ENCODE measurements at places on chromosomes 6 and 20.
A peak's percentile ranks its signal among the peaks of the same experiment; 100 is the strongest.

GRCh38 chr6:13367396-13367795 is 39.1 kb upstream of the TBC1D7 start:
- DNase-seq = no peak

GRCh38 chr6:28695715-28696114 is 170.0 kb downstream of the GPX5 start:
- DNase-seq = no peak

- DNase-seq = no peak
These were observed 129.1 kb downstream of the SASH1 start for GRCh38 chr6:148471624-148472159.

- DNase-seq = no peak
These were observed 13.9 kb downstream of the SRC start for GRCh38 chr20:37359836-37360235.

DNA sequence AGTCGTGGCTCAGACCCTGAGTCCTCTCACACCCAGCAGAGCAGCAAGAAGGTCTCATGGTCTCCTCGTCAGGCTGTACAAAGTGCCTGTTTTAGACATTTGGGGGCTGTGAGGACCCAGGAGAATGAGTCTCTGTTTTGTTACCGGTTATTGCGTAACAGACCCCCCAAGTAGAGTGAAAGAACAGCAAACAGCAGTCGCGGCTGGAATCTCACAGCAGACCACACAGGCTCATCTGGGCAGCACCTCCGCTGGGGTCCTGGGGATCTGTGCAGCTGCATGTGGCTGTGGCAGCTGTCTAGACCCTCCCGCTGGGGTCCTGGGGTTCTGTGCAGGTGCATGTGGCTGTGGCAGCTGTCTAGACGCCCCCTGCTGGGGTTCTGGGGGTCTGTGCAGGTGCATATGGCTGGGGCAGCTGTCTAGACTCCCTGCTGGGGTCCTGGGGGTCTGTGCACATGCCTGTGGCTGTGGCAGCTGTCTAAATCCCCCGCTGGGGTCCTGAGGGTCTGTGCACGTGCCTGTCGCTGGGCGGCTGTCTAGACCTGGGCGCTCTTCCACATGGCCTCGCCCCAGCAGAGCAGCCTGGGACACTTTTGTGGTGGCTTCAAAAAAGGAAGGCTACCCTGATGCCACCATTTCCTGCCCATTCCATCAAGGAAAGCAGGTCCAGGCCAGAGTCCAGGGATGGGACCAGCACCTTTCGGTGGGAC is 24.7 kb downstream of the ENTPD6 start:
- DNase-seq = no peak

GRCh38 chr20:29742699-29743100 is 1514.8 kb upstream of the DEFB115 start:
- no peak for DNase-seq

DNA sequence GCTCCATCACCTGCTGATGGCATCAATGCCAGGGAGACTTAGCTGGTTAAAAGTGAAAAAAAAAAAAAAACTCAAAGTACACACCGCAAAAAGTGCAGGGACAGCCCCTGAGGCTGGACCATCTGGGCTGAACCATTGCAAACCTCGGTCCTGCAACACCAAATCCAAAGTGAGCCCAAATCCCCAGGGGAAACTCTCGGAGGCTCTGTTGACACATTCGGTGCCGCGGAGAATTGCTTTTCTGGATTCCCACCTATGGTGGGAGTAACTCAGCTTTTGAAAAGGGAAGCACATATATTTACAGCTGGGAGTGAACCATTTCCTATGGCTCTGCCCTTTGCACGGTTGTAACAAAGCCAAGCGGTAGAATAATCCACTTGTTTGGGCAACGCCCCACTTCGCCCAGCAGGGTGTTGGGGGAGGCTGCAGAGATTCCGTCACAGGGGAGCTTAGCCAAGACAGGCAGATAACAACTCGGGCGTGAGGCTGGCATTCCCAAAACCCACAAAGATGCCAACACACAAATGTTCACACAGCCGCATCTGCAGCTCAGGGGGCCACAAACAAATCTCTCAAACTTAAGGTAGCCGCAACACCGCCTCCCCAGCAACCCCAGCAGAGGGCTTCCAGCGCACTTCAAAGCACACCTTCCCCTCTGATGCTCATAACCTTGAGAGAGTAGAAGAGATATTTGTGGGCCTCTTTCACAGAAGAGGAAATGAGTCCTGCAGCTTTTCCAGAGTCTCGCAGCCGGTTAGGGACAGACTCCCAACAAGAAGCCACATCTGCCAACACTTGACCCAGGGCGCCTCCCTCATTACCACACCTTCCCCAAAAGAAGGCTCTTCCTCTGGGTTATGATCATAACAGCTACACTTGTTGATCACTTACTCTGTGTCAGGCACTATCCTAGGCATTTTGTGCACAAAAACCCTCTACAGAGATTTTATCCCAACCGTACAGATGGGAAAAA is 11.4 kb downstream of the ZC3H12D start:
- DNase-seq = no peak

DNA sequence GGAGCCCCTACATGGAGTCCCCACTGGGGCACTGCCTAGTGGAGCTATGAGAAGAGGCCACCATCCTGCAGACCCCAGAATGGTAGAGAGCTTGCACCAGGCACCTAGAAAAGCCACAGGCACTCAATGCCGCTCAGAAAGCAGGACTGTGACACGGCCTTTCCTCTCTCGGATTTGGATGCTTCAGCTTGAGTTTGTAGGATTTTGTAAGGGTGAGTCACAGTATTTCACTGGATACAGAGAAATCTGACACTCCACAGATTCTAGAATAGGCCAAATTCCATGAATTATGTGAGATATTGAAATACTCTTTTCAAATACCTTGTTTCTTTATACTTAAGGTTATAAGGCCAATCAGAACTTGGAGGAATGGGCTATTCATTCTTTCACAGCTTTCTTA is 424.5 kb downstream of the HTR1B start:
- no peak for DNase-seq

DNA sequence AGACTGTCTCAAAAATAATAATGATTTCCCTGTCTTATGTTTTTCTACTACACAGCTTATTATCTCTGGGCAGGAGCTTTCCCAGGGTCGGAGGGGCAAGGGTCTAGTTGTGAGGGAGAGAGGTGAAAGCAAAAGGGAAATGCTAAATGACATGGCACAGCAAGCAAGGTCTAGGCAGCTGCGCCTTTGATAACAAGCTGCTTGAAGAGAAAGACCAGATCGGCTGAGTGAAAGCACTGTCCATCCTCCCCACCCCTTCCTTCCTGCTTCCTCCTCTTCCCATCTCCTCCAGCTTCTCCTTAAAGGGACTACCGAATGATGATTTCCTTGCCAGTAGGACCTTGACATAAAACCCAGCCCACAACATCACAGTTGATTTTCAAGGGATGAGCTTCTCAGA is 158.1 kb upstream of the AKAP12 start:
- no peak for DNase-seq

DNA sequence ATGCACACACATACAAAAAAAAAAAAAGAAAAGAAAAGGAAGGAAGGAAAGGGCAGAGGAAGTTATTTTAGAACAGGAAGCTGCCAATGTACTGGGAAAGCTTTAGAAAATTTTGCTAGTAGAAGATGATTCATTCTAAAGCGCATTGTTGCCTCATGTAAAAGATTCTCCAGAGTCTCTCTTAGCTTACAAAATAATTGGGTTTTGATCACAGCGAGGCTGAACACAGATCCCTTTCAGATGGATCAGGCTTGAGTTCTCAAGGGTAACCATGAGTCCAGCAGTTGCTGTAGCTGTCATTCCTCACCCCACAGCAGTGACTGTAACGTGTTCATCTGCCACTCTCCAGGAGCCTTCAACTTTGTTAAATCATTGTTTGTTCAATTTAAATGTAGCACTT is 81.9 kb downstream of the PHACTR2 start:
- DNase-seq = no peak

GRCh38 chr6:106520711-106521401 is 108.4 kb downstream of the RTN4IP1 start:
- DNase-seq = peak; percentile 93

- DNase-seq = no peak
These were observed 1.2 kb downstream of the LAMA5 start for GRCh38 chr20:62365814-62366369.

DNA sequence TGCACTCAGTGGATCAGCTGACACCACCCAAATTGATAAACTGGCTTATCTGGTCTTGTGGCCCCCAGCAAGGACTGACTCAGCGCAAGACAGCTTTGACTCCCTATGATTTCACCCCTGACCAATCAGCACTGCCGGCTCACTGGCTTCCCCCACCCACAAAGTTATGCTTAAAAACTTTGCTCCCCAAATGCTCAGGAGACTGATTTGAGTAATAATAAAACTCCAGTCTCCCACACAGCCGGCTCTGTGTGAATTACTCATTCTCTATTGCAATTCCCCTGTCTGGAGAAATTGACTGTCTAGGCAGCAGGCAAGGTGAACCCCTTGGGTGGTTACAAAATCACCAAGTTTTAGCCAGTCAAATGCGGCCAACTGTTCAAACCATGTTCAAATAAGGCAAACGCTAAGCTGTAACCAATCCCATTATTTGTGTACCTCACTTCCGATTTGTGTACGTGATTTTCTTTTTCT is 32.5 kb downstream of the SLC22A2 start:
- DNase-seq = peak; percentile 27

- DNase-seq = peak; percentile 19
These were observed 36.3 kb downstream of the RNF146 start for GRCh38 chr6:127302728-127303660.

DNA sequence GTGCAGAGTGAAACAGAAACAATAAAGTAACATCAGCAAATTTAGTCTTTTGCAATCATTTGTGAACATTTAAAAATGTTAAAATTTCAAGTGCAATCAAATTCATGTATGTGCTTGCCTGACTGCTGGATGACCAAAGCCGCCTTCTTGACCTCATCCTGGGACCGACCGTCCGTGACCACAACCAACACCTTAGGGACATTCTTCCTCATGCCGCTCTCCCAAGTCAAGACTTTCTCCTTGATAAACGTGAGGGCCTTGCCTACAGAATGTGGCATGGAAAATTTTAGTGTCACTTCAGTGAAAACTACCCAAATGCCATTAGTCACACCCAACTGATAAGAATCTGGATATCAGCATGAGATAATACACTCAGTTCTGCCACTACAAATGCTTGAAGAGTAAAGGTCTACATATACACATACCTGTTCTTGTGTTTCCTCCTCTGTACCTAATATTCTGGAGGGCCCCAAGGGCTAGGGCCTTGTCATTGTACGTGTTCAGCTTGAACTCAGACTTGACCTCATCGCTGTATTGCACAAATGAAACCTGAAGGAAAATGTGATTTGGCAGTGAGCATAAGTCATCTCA is 86.8 kb downstream of the COL12A1 start:
- DNase-seq = no peak

- DNase-seq = no peak
These were observed 127.9 kb upstream of the AGPAT4 start for GRCh38 chr6:161401587-161402309.

GRCh38 chr6:5684320-5685053 is 322.2 kb downstream of the NRN1 start:
- DNase-seq = no peak

GRCh38 chr20:41222703-41223102 is 85.4 kb downstream of the PLCG1 start:
- DNase-seq = no peak

- peak; percentile 16 for DNase-seq
These were observed 52.7 kb downstream of the LYRM4 start for GRCh38 chr6:5208057-5208456.

- no peak for DNase-seq
These were observed 11.4 kb downstream of the HECA start for GRCh38 chr6:139146317-139146726.

DNA sequence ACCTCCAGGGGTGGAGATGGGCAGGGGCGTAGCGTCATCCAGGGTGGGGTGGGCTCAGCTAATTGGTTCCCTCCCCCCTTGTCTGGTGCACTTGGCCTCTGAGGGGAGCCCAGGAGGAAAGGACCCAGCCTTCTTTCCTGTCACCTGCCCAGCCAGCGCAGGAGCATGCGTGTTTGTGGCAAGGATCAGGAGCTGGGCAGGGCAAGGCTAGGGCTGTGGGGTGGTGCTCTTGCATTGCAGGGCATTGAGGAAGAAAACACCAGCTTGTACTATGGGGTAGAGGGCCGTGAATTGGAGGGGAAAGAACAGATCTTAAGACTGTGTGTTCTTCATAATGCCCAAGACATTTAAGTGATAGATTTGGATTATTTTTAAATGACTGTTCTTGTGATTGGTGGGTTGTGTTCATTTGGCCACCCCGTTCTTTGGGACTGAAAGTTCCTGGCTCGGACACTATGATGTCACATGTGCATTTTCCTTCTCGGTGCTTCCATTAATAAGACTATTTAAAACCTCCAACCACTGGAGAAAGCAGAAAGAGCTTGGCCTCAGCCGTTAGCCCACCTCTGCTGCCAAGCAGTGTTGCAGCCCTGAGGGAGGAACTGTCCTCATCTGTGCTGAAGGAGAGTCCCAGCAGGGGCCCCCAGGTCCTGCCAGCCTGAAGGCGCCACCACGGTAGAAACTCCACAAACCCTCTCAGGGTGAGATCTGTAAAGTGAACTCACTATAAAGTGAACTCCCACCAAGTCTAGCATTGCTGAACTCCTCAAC is 136.2 kb upstream of the INSM1 start:
- DNase-seq = no peak

GRCh38 chr20:57711311-57711712 is 1.5 kb upstream of the PMEPA1 start:
- DNase-seq = no peak

- peak; percentile 36 for DNase-seq
These were observed 48.9 kb downstream of the NOL4L start for GRCh38 chr20:32535953-32536823.

- DNase-seq = no peak
These were observed 1.3 kb downstream of the PI16 start for GRCh38 chr6:36955671-36956445.

DNA sequence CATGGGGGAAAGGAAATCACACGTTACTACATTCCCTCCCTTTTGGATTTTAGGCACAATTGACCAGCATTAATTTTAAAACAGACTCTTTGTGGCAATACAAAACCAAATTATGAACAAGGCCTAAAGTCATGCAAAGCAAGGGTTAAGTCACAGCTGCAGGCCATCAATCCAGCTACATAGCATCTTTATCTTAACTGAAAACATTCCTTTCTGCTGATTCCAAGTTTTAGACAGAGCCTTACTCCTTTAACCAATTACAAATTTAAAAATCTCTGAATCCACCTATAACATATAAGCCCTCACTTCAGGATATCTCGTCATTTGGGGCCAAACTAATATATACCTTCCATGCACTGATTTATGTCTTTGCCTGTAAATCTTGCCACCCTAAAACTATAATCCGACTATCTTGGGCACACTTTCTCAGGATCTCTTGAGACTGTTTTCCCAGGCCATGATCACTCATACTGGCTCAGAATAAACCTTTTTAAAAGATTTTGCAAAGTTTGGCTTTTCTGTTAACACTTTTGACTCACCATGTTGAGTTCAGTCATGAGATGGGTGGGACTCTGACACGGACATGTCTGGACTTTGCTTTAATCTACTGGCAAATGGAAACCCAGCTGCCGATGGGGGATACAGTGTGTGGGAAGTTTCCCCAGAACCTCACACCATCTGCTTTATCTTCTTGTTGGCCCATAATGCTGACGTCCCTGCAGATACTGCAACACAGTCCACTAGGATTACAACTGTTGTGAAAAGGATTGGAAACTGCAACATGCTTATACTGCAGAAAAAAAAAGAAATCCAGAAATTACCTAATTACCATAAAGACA is 757.0 kb downstream of the PTPRT start:
- no peak for DNase-seq

- DNase-seq = no peak
These were observed 133.7 kb downstream of the MYO6 start for GRCh38 chr6:75882734-75883133.
